ENCODE measurements at places on chromosomes 12 and 14. TPM values are rescaled to one million over a fixed set of nuclear protein-coding genes. Genes with fewer than 3 reads are reported as not detected.

The CCDC38 gene
- 0.16 TPM for total RNA-seq

The NDRG2 gene
- total RNA-seq, result 68.5 TPM

The RFX4 gene
- total RNA-seq, result 3.6 TPM

The AMDHD1 gene
- 0.31 TPM for total RNA-seq

Data from occipital lobe (tissue), 3 donors.